ENCODE measurements at places on chromosomes 1 and 21. TPM values are rescaled to one million over a fixed set of nuclear protein-coding genes. Genes with fewer than 3 reads are reported as not detected.

GRCh38 chr1:236280438-236281197 is 1.1 kb downstream of the ERO1B start:
- H3K4me1 ChIP-seq = peaks cover 13% of the 10 kb centered on the region
- H3K27me3 ChIP-seq = no peaks in the 10 kb centered on the region
- H3K27ac ChIP-seq = no peak overlapping the region
- peak overlapping the region; percentile 73 for H3K4me3 ChIP-seq
- H3K36me3 ChIP-seq = no peaks in the 10 kb centered on the region
- DNase-seq = peak; percentile 50

DNA sequence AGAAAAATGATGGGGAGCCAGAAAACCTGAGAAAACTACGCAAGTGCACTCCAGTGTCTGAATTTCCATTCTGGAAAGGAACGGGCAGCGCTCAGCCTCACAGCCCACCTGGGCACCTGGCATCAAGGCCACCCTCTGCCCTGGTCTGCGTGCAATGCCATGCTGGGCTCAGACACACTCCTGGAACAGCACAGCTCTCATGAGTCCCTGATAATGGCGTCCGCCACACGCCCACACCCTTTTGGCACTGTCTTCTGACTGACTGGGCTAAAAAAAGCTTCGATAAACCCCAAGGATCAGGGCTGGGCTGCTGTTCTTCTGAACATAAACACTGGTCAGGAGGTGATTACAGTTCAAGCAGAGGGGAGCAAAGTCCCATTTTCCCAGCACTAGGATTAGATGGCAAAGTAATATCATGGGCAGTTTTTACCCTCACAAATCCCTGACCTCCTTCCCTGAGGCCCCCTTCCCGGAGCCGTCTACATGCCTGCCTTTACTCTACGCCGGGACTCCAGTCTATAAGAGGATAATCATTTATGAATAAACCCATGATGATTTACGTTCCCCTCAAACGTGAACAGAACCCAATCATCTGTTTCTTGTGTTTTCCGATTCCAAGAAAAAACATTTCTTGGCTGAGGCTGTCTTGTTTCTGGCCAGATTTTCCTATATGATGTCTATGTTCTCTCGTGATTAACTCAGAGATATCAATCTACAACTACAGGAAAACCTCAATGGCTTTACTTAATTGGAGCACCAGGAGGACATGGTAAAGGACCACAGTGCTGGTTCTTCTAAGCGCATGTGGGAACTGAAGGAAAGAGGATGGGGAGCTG is 22.6 kb downstream of the RCAN1 start:
- no peaks in the 10 kb centered on the region for H3K36me3 ChIP-seq
- H3K4me1 ChIP-seq = peaks cover 16% of the 10 kb centered on the region
- no peaks in the 10 kb centered on the region for H3K27me3 ChIP-seq
- no peak overlapping the region for H3K27ac ChIP-seq
- no peak for DNase-seq
- no peak overlapping the region for H3K4me3 ChIP-seq

DNA sequence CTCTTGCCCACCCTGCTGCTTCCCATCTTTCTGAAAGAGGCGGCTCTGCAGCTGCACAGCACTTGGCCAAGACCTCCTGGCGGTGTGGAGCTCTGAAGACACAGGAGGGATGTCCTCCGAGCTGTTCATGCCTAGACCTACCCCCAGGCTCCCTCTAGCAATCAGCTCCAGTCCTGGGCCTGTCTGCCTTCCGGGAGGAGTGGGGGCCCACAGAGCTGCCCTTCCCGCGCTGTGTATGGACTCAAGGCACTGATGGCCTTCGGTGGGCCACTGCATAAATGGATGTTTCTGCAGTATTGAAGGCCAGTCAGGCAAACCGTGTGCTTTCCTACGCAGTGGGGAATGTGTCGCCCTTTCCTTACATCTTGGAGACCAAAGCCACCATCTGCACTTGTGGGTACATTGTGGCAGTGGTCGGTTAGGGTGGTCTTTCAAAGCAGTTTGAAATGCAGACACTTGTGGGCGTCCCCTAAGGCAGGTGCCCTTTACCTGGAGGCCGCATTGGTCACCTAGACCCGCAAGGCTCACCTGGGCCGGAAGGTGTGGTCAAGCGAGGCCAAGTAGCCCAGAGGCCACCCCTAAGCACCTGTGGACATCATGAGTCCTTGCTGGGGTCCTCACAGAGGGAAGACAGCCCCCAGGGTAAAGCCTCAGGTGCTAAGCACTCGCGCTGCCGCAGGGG is 912 bp upstream of the PKNOX1 start:
- H3K36me3 ChIP-seq = peaks cover 6% of the 10 kb centered on the region
- DNase-seq = no peak
- H3K4me1 ChIP-seq = peaks cover 9% of the 10 kb centered on the region
- H3K27ac ChIP-seq = peak overlapping the region; percentile 94

The CELA2B gene
- total RNA-seq = 0.28 TPM

- peaks cover 7% of the 10 kb centered on the region for H3K4me1 ChIP-seq
- peak overlapping the region; percentile 62 for H3K27ac ChIP-seq
- no peaks in the 10 kb centered on the region for H3K27me3 ChIP-seq
Observed at GRCh38 chr1:13700521-13701270, 708 bp downstream of the PRDM2 start.

GRCh38 chr21:42542596-42542995 is 28.9 kb downstream of the SLC37A1 start:
- H3K27me3 ChIP-seq = no peaks in the 10 kb centered on the region
- H3K4me1 ChIP-seq = peaks cover 2% of the 10 kb centered on the region
- H3K36me3 ChIP-seq = peaks cover 52% of the 10 kb centered on the region
- H3K27ac ChIP-seq = no peak overlapping the region
- no peak for DNase-seq
- no peak overlapping the region for H3K4me3 ChIP-seq

The LRRC71 gene
- total RNA-seq = not detected

The MAP3K21 gene
- total RNA-seq = 0.94 TPM

The HJV gene
- 0.38 TPM for total RNA-seq

The MYCL gene
- total RNA-seq = 12.4 TPM

DNA sequence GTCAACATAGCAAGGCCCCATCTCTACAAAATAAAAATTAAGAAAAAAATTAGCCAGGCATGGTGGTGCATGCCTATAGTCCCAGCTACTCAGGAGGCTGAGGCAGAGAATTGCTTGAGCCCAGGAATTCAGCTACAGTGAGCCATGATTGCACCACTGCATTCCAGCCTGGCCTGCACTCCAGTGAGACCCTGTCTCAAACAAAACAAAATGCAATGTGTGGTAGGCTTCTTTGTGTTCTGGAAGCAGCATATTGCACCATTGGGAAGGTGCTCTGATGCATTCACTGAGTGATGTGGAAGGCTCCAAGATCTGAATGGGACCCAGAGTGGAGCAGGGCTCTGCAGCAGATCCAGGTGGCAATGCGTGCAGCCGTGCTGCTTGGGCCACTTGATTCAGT is 99.6 kb upstream of the COG2 start:
- no peaks in the 10 kb centered on the region for H3K4me1 ChIP-seq
- no peaks in the 10 kb centered on the region for H3K27me3 ChIP-seq
- no peak overlapping the region for H3K4me3 ChIP-seq
- no peaks in the 10 kb centered on the region for H3K36me3 ChIP-seq
- DNase-seq = no peak

GRCh38 chr1:116532671-116533428 is 38.0 kb downstream of the CD58 start:
- H3K4me3 ChIP-seq = no peak overlapping the region
- no peaks in the 10 kb centered on the region for H3K4me1 ChIP-seq
- H3K36me3 ChIP-seq = peaks cover 3% of the 10 kb centered on the region
- no peaks in the 10 kb centered on the region for H3K27me3 ChIP-seq
- no peak for DNase-seq

The AMY2A gene
- not detected for total RNA-seq

GRCh38 chr1:3443807-3444206 is 10.7 kb upstream of the ARHGEF16 start:
- no peaks in the 10 kb centered on the region for H3K36me3 ChIP-seq
- no peak overlapping the region for H3K4me3 ChIP-seq
- DNase-seq = no peak
- H3K27ac ChIP-seq = no peak overlapping the region
- no peaks in the 10 kb centered on the region for H3K4me1 ChIP-seq

- H3K27ac ChIP-seq = no peak overlapping the region
- H3K4me1 ChIP-seq = peaks cover 21% of the 10 kb centered on the region
- DNase-seq = no peak
- no peak overlapping the region for H3K4me3 ChIP-seq
- no peaks in the 10 kb centered on the region for H3K36me3 ChIP-seq
Observed at GRCh38 chr21:34351786-34352241, 12.0 kb upstream of the KCNE2 start.

The LRRC53 gene
- 0.19 TPM for total RNA-seq

GRCh38 chr1:243926803-243927245 is 76.8 kb upstream of the AKT3 start:
- DNase-seq = no peak
- no peak overlapping the region for H3K4me3 ChIP-seq
- H3K36me3 ChIP-seq = no peaks in the 10 kb centered on the region
- no peaks in the 10 kb centered on the region for H3K4me1 ChIP-seq
- H3K27me3 ChIP-seq = no peaks in the 10 kb centered on the region

The OPRD1 gene
- total RNA-seq = 0.05 TPM

- H3K27me3 ChIP-seq = no peaks in the 10 kb centered on the region
- no peaks in the 10 kb centered on the region for H3K36me3 ChIP-seq
- no peak for DNase-seq
- H3K27ac ChIP-seq = no peak overlapping the region
Observed at GRCh38 chr1:228366866-228367741, 39.5 kb downstream of the TRIM11 start.

DNA sequence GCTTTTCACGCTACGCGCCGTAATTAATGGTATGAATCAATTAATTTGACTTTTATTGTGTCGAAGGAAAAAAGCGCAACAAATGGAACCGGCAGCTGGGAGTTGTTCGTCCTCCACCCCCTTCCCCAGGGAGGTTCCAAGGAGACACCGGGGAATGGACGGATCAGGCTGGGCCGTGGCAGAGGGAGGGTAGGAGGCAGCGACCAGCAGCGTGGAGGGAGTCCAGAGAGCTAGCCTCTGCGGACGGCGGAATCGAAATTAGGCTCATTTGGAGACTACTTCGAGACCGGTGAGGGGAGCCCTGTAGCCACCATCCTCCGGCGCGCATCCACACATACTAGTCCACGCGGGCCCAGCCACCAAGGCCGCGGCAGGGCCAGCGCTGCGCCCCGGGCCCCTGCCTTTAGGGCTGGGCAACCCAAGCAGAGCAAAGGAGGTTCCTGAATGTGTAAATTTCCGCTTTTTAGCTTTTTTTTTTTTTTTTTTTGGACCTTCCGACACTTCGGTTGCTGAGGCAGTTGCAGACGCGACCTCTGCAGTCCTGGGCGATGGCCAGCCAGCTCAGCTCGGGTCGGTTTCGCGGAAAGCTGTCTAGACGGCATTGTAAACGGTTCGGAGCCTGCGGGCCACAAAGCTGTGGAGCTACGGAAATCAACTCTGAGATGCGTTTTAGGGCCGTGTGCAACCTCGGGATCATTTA is 2.2 kb upstream of the FOXD3 start:
- H3K4me1 ChIP-seq = peaks cover 30% of the 10 kb centered on the region
- peaks cover 3% of the 10 kb centered on the region for H3K36me3 ChIP-seq
- H3K27ac ChIP-seq = no peak overlapping the region
- no peak overlapping the region for H3K4me3 ChIP-seq
- no peak for DNase-seq
